ENCODE measurements at places on chromosomes 5 and 9.
A peak's percentile ranks its signal among the peaks of the same experiment; 100 is the strongest.

GRCh38 chr5:19986031-19986619 is 1.9 kb downstream of the CDH18 start:
- DNase-seq, result no peak

- no peak for DNase-seq
These were observed 320.6 kb upstream of the BRINP1 start for GRCh38 chr9:119689879-119690278.

GRCh38 chr5:179239256-179240135 is 105.8 kb downstream of the ADAMTS2 start:
- DNase-seq, result no peak

DNA sequence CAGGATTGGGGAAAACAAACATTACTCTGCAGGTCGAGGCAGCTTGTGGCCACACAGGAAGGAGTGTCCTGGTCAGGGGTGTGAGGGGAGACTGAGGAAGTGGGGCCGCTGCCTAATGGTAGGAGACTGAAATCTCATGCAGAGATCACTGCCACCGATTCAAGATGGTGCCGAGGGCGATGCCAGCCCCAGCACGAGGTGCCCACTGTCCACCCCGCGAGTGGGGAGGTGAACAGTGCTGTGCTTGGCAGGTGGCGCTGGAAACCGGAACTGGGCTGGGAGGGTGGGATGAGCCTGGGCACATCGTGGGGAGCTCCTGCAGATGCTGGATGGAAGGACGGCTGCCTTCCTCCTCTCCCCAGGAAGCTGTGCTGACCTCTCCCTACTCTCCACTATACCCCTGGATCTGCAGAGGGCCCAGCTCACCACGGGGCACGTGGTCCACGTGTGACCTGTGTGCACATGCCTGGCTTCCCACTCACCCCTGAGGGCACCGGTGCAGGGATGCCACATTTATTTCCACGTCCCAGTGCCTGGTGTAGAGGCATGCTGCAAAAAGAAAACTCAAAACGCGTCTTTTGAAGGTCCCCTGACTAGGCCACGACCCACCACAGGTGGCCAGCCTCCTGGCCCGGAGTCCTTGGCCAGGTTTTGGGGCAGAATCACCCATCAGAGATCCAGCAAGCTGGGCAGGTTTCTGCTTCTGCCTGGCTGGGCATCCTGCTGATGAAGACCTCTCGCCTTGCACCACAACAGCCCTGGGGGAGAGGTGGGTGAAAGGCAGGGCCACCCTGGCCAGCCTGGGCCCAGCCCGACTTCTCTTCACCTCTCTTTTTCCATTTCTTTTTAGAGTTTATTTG is 71.7 kb upstream of the FCN1 start:
- DNase-seq, result no peak

DNA sequence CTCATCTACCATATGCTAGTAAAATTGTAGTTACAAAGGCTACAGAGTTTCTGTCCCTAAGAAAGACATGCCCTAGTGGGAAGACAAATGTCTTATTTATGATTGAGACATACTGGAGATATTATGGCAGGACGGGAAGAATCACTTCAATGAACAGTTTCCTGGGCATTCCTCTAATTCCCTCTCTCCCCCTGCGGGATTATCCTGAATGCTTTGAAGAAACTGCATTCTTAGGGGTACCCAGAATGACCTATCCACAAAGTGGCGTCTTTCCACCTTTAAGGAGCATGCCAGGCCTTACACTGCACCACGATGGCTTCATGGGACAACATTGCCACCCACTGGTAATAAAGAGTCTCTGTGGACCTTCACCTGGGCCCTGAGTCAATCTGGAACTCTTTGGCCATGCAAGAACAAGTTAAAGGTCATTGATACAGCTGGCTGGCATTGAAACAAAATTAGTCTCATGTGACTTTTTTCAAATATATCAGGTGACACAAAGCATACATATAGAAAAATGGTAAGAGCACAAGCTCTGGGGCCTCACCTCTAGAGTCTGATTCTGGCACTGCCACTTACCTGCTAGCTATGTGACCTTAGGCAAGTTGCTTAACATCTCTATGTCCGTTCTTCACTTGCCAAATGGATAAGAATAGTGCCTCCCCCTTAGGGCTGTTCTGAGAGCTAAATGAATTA is 32.0 kb downstream of the ANKRD55 start:
- DNase-seq, result peak; percentile 40

DNA sequence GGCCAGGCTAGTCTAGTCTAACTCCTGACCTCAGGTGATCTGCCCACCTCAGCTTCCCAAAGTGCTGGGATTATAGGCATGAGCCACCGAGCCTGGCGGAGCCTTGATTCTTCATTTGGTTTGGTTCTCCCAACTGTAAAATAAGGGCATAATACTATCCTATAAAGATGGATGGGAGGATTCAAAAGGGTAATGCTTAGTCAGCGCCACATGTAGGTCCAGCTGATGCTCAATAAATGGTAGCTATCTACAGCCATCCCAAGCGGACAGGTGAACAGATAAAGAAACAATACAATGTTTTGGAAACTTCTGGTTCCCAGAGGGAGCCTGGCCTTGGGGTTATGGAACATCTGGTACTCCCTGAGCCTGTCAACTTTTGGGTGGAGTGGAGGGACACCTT is 13.6 kb upstream of the SET start:
- DNase-seq, result no peak

DNA sequence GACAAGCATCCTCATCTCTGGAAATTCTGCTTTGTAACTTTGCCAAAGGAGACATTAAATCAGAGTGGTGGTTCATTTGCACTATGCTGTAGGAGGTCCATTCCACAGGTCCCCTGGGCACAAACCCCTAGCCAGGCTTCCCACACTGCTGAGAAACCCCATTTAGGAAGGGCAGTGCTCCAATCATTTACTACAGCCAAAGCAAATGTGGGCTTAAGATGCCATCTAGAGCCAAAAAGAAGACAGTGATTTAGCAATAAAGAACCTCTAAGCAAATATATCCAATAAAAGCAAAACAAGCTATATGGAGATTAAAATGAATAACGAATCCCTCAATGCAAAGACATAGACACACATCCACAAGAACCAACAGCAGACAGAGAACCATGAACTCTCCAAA is 129.0 kb upstream of the ALDH1B1 start:
- no peak for DNase-seq

- no peak for DNase-seq
These were observed 58.3 kb upstream of the AFAP1L1 start for GRCh38 chr5:149213264-149213880.

DNA sequence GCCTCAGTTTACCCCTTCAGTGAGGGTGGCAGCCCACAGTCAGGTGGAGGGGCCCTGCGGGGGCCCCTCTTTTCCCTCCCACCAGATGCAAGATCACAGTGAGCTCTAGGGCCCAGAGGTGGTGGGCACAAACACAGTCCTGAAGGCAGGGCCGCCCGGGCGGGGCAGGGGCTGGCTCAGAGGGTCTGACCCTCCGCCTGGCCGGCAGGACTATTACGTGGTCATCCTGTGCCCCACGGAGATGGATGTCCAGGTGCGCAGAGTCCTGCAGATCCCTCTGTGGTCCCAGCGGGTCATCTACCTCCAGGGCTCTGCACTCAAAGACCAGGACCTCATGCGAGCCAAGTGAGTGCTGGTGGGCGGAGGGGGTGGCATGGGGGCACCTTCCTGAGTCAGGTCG is 63.4 kb downstream of the KCNT1 start:
- DNase-seq, result no peak

- DNase-seq, result no peak
These were observed 12.8 kb downstream of the EHMT1 start for GRCh38 chr9:137631345-137632229.

DNA sequence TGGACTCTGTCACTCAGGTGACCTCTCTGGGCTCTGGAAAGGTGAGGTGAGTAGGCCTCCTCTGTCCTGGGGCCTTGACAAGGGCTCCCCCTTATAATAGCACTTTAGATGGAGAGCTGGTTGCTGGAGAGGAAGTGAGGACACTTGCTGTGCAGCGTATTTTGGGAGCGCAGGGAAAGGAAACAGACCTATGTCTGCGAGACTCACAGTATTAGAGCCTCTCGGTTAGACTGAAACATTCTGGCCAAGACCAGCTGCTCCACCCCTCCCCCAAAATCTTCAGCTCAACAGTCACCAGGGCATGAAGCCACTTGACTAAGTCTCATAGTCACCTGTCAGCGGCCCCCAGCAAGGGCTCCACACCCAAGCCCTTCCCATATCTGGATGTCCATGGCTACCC is 213.6 kb downstream of the AGTPBP1 start:
- DNase-seq, result no peak

GRCh38 chr5:88679638-88680037 is 203.3 kb downstream of the MEF2C start:
- DNase-seq, result no peak

DNA sequence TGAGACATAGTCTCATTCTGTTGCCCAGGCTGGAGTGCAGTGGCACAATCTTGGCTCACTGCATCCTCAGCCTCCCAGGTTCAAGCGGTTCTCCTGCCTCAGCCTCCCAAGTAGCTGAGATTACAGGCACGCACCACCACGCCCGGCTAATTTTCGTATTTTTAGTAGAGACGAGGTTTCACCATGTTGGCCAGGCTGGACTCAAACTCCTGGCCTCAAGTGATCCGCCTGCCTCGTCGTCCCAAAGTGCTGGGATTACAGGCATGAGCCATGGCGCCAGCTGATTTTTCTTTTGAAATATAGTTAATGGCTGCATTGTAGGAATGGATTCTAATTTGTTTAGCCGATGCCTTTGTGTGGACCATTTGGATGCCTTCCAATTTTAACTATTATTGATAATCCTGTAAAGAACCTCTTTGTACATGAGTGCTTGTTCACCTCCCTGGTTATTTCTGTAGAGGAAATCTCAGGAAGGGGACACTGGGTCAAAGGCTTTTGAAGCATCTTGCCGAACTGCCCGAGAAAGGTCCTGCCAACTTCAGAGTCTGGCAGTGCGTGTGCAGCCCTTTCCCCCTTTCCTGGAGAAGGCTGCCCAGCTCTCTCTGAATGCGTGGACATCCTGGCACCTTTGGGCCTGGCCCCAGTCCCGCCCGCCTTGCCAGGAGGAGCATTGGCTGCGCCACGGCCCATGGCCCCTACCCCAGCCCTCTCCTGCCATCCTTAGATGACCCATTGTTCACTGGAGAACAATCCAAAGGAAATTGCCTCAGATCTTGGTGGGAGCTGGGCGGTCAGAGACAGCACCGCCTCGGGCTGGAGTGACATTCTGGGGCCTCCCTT is 8.9 kb upstream of the NUP214 start:
- no peak for DNase-seq

- DNase-seq, result peak; percentile 64
These were observed 18.3 kb upstream of the MUSK start for GRCh38 chr9:110650261-110650660.

GRCh38 chr5:39466846-39467245 is 42.1 kb upstream of the DAB2 start:
- no peak for DNase-seq

DNA sequence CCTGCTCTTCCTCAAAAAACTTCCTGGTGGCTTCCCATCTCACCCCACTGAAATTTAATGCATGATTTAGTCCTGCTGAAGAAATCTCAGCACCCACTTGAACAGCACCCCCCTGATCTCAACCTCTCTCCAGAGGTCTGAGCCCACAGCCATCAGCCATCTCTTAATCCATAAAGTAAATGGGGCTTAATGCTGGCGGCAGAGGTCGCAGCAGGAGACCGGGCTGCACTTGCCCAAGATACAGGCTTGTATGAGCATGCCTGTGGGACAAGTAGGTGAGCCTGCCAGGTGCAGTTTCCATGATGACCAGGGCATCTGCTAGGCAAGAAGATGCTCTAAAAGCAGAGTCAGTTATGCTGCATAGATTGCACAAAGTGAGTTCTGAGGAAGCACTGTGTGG is 52.4 kb upstream of the CTXN3 start:
- no peak for DNase-seq

DNA sequence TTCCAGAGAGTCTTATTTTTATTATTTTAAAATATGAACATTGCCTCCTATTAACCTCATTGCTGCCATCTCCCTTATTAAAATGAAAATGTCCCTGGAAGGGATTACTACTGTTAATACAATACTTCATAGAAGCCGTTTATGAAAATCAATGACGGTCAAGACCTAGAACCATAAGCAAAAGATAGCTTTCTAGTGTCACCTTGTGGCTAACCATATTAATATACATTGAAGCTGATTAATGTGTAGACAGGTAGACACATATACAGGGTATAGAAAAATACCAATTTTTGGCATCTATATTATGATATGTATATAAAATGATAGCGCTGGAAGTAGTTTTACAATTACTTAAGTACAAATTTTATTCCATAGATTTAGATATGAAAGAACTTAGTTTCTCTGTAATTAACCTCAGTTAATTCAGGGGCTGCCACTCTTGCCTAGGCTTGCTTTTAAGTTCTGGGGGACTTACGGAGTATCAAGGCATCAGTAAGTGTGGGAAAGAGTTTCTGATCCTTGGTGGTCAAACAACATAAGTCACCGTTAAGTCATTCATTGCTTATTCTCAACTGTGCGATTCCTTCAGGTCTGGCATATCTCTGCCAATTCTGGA is 2.5 kb upstream of the YTHDC2 start:
- DNase-seq, result no peak

GRCh38 chr9:73719660-73720059 is 568.0 kb downstream of the ANXA1 start:
- DNase-seq, result no peak

DNA sequence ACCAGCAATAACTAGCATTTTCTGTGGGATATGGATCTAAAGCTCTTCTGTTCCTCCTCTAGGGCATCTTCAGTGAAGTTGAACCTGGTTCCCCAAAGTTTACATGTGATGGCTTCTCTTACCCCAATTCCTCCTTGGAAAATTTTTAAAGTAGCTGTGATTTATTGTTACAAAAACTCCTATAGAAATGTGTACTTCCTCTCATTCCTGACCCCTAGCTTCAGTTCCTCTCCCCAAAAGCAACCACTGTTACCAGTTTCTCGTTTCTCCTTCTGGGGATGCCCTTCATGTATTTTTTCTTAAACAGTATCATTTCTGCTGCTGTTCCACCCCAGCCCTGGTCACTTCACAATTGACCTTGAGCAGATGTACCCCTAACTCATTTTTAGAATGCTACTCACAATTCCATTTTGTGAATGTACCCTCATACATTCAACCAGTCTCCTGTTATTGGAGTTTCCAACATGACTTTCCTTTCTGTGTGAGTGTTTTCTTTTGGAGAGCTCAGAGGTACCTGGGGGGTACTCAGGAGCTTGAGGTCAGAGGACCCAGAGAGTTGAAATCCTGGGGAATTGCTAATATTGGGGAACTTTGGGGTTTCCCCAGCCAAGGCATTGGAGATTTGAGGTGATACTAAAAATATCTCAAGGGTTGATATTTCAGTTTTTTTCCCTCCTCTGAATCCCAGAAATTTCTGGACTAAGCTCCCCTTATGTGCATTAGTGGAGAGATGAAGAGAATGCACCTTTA is 18.6 kb upstream of the GLRX start:
- no peak for DNase-seq

GRCh38 chr5:145887217-145887616 is 14.4 kb upstream of the GRXCR2 start:
- DNase-seq, result no peak

DNA sequence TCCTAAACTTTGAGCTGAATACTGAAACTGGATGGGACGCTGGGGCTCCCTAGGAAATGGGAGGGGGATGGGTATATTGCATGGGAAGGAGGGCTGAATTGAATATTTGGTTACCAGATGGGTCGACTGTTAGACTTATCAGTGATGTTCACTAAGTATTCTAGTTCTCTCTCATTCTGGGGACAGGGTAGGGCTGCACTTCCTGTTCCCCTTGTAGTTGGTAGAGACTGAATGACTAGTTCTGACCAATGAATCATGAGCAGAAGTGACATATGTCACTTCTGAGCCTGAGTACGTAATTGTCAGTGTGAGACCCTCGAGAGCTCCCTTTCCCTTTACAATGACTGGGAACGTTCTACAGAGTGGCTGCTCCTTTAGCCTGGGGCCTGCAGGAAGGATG is 55.5 kb upstream of the DMRT1 start:
- no peak for DNase-seq

GRCh38 chr5:83955916-83956315 is 235.3 kb upstream of the HAPLN1 start:
- DNase-seq, result peak; percentile 14
